Activated T-helper 1 cell treated with anti-CD3 and anti-CD28 coated beads, Interleukin-12 subunit alpha, Interleukin-12 subunit beta, Interleukin-2, Interleukin-4 antibody, amounts not matched to agents 30 ng/mL and 10 ng/mL and 1 ng/mL, durations not matched to agents 14 hours and 24 hours and 36 hours (primary cell): ENCODE measurements at places on chromosomes 13 and 19. TPM values are rescaled to one million over a fixed set of nuclear protein-coding genes. Genes with fewer than 3 reads are reported as not detected.

- DNase-seq, result no peak
Measured at GRCh38 chr13:73880365-73880764, 253.8 kb downstream of the KLF12 start.

- DNase-seq, result no peak
Measured at GRCh38 chr19:51196181-51196580, 28.7 kb upstream of the CD33 start.

LRRC25 gene
- not detected in 2 replicates for total RNA-seq

DNA sequence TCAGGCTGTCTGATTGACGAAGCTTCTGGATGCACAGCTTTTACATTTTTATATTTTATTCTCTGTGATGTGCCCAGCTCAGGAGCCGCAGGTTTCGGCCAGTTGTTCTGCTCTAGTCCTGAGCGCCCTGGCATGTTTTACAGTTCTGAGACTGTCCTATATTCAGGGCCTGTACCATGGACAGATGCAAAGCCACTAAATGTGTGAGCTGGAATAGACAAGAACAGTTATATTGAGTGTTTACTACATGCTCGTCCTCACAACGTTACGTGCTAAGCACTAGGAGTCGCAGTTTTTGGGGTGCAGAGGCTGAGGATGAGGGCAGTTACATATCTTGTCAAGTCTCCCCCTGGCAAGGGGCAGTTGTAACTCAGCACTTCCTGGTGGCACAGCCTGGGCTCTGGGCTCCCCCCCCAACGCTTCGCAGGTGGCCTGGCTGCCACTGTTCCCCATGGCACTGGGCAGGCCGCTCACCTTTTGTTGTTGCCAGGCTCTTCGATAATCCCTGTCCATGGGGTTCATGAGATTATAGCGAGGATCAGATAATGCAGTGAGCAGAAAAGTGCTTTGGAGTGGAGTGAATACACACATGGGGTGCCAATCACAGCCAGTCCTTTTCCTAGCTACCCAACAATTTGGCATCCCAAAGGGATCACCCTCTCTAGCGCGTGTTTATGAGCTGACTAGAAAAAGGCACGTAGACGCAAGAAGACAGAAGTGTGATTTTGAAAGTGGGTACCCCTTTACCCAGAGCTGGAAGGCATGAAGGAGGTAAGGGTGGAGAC lies 23.5 kb downstream of the ARL11 start:
- DNase-seq, result no peak

DNA sequence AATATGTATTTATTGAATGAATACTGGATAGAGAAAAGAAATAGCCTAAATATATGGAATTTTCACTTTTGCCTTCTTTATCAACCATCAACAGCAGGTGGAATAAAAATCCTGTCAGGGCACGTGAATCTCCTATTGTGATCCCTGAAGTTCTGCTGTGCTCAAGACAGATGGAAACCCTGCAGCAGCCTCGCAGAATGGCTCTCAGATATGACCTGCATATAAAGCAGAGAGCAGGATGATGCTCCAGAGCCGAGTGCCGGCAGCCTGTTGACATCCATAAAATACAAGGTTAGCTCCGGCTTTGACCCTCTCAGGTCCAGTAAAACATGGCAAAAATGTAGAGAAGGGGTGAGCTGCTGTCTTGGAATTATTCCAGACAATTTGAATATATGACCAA lies 659.3 kb downstream of the DIAPH3 start:
- DNase-seq, result no peak

DNA sequence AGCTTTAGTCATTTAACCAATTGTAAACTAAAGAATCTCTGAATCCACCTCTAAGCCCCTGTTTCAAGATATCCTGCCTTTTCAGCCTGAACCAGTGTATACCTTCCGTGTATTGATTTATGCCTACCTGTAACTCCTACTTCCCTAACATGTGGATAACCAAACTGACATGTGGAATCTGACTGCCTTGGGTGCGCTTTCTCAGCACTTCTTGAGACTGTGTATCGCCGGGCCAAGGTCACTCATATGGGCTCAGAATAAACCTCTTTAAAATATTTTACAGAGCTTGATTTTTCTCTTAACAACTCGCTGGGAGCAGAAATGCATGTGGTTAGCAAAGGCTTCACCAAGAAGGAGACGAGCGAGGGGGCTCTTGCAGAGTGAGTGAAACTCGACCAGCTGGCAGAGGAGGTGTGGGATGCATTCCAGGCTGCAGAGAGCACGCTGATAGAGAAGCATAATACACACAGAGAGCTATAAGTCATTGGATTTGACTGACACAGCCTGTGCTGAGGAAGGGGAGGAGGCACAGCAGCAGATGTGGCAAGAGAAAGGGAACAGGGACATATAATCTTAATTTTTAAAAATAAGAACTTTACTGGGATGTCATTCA lies 268.2 kb upstream of the MAB21L1 start:
- no peak for DNase-seq

- DNase-seq, result no peak
Measured at GRCh38 chr13:59734393-59734792, 429.3 kb downstream of the DIAPH3 start.

DNA sequence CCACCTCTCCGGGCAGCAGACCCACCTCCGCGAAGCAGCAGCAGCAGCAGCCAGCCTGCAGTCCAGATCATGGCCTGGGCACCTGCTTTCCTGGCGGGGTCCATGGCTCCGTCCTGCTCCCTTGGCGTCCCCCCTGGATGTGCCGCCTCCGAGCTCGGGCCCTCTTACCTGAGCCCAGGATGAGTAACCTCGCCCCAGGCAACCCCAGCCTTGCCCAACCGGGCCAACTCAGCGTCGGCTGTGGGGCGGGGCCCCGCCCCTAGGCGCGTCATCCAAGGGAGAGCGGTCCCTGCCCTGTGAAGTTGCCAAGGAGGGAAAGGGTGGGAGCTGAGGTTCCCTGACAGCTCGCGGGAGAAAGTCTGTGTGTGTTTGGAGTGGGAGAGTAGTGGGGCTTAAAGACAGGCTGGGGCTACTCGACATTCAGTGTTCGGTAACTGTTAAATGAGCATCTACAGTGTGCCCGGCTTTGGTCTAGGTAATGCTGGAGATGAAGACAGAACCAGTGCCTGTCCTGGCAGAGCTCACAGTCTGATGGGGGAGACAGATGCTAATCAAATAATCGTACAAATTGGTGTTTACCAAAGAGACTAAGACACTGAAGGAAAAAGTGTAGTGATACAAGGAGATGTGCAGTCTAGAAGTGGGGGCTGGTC lies at the start of gene LYPD3:
LYPD3 (minus strand) TSS at position 141 of the 653 bp plus-strand sequence; CDS start at position 104, 37 bp downstream.
- no peak for DNase-seq

MAMSTR gene
- 1.4 and 1.7 TPM in 2 replicates for total RNA-seq

DNA sequence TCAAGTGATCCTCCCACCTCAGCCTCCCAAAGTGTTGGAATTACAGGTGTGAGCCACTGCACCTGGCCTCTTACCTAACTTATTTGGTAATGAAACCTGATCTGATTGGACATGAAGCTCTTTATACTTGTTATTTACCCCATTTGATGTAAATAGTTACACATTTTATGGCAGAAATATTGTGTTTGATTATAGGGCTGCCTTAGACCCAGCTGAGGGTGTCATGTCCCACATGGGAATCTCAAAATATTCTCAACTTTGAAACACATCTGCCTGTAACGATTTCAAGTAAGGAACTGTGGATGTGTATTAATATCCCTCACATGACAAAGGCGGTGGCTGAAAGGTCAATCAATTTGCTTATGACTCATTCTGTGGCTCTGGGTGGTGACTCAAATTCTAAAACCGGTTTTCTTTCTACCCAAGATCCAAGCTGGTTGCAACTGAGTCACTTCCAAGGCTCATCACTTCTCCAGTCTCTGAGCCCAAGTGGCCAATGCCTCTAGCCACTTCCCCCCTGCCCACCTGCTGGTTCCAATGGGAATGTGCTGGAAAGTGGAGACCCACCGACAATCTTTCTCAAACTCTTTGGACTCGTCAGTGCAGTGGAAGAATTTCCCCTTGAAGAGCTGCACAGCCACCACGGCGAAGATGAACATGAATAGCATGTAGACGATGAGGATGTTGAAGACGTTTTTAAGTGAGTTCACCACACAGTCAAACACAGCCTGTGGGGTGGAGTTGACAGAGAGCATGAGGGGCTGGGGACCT lies 110.9 kb downstream of the IER2 start:
- DNase-seq, result no peak

DNA sequence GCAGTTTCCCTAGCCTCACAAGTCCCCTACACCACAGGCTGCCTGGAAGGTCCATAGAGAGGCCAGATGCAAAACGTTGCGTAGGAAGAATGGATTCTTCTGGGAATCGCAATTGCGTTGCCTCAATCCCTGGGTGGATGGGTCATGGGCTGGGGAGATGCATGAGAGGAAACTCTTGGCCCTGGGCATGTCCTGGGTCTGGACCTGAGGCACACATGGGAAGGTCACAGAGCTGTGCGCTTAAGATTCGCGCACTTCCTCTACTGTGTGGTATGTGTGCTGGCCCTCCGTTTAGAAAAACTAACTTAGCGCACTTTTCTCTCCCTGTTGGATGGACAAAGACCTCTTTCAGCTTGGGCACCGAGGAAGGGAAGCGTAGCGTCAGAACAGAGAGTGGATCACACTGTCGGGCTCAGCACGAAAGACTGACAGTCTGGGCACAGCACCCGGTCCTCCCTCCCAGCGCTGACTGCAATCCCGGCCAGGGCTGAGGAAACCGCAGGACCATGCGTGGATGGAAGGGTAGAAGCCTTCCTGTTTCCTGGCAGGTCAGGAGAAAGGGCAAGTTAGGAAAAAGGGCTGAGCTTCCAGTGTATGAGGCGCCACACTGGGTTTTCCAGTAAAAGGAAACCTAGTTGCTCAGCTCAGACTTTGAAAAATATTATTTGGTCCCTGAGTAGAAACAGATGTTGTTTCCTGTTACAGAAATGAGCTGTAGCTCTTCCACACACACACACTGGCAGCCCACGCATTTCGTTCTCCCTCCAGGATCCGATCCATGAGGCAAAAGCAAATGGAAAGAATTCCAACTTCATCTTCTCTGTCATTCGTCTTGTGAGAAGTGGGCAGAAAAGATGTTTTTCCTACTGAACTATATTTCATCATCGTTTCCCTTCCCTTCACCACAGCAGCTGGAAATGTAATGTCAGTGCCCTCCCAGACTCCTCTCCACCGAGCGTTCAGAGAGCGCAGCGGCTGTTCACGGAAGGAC lies 86.0 kb downstream of the ING1 start:
- DNase-seq, result no peak

ALKBH6 gene
- total RNA-seq, result 48.3 and 60.6 TPM in 2 replicates

- DNase-seq, result no peak
Measured at GRCh38 chr13:114032126-114032799, 58.4 kb upstream of the C13orf46 start.

ZNF229 gene
- total RNA-seq, result 0.08 TPM in 1 of 2 replicates, not detected in the other

- DNase-seq, result no peak
Measured at GRCh38 chr19:27776524-27776923, 1436.4 kb downstream of the UQCRFS1 start.

DNA sequence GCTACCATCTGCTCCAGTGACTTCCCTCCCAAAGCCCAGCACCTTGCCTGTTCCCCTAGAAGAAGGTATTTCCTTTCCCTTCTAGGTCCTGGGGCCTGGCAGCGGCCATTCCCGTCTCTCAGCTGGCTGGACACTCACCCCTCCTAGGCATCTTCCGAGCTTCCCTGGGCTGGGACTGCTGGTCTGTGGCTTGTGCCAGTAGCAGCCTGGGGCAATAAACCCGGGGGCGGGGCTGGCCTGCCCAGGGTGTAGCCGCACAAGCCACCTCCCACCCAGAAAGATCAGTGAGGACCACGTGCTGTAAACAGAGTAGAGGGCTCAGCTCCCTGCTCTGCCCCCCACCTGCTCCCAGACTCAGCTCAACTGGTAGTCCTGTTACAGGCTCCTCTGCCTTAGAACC lies 15.0 kb downstream of the LIPE start:
- DNase-seq, result no peak

- DNase-seq, result no peak
Measured at GRCh38 chr13:41413872-41414271, 43.5 kb upstream of the RGCC start.

TMPRSS9 gene
- not detected in 2 replicates for total RNA-seq

UNC13A gene
- total RNA-seq, result 0.02 TPM in 1 of 2 replicates, not detected in the other

DNA sequence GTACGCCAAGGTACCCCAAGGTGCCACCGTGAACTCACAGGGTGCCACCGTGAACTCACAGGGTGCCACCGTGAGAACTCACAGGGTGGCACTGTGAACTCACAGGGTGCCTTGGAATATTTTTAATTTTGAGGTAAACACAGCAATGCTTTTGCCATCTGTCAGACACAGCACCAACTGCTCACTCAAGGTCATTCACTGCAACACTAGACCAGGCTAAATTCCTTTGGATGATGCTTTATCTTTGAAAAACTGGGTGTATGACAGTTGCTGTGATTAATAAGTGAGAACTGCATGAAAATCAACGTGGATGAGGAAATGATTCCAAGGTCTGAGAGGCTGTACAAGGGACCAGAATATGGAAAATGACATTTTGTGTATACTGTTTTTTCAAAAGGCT lies 18.9 kb downstream of the SAFB2 start:
- no peak for DNase-seq

DNA sequence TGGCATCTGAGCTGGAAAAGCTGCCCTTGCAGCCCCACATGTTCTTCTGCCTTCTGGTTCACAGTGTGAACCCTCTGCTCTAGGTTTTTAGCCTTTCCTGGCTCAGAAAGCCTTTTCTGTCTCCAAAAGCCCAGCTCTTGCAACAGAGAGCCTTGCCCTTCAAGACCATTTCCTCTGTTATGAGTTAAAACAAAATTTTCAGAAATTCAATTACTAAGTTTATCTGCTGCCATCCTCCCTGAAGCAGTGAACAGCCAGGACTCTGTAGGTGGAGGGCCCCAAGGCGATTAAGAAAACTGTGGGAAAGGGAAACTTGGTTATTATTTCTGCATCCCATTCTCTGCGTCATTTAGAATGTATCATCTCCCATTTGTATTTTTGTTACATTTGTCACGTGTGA lies 18.8 kb downstream of the FAM124A start:
- no peak for DNase-seq

DNA sequence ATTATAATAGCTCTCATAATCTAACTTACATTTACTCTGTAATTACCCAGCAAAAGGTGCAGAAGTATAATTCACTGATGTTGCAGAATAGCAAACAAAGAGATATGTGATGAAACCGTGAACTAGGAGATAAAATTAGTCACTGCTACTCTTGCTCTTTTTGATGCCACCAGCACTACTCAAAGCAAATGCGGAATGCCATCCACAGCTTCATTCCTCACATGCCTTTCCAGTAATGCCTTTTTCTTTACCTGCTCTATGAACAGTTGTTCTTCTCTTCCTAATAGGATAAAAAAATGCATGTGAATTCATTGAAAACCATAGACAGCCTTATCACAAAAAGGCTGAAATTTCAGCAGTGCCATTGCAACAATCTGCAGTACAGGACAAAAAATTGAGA lies 1129.5 kb downstream of the DIAPH3 start:
- DNase-seq, result no peak

- DNase-seq, result no peak
Measured at GRCh38 chr19:7934766-7935165, 8.7 kb downstream of the TIMM44 start.

CD70 gene
- 55.4 and 61.6 TPM in 2 replicates for total RNA-seq

GRCh38 chr13:100517728-100518127 lies 70.9 kb downstream of the GGACT start:
- no peak for DNase-seq

- no peak for DNase-seq
Measured at GRCh38 chr13:114053026-114053425, 79.2 kb upstream of the C13orf46 start.
